ENCODE measurements at places on chromosomes 4 and X. TPM values are rescaled to one million over a fixed set of nuclear protein-coding genes. Genes with fewer than 3 reads are reported as not detected.

DNA sequence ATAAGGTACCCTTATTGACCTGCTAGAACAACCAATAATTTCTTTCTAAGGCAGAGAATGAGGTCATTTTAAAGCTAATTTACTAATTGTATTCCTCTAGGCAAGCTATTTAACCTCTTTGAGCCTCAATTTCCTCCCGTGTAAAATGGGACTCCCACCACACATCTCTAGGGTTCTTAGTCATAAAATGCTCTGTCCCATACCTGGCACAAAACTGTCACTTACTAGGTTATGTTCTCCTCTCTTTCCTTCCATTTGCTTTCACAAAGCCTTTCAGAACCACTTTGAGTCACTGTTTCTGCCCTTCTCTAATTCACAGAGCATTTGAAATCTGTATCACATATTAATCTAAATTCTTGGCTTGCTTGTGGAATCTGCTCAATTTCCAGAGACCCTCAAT lies 2.4 kb upstream of the GPR82 start:
- DNase-seq: no peak

GRCh38 chr4:57369446-57369845 lies 259.3 kb upstream of the IGFBP7 start:
- DNase-seq: peak; percentile 6

DNA sequence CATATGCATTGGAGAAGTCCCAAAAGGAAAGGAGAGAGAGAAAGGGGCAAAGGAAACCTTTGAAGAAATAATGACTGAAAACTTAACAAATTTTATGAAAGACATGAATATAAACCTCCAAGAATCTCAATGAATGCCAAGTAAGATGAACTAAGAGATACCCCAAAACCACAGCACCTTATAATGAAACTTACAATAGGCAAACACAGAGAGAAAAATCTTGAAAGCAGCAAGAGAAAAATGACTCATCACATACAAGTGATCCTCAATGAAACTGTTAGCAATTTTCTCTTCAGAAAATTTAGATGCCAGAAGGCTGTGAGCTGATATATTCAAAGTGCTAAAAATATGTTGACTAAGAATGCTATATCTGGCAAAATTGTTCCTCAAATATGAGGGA lies 10.1 kb downstream of the SMIM10L2A start:
- DNase-seq: no peak

The ERCC6L gene
- 4.0 TPM for total RNA-seq
